ENCODE measurements at places on chromosomes 7 and 10.

DNA sequence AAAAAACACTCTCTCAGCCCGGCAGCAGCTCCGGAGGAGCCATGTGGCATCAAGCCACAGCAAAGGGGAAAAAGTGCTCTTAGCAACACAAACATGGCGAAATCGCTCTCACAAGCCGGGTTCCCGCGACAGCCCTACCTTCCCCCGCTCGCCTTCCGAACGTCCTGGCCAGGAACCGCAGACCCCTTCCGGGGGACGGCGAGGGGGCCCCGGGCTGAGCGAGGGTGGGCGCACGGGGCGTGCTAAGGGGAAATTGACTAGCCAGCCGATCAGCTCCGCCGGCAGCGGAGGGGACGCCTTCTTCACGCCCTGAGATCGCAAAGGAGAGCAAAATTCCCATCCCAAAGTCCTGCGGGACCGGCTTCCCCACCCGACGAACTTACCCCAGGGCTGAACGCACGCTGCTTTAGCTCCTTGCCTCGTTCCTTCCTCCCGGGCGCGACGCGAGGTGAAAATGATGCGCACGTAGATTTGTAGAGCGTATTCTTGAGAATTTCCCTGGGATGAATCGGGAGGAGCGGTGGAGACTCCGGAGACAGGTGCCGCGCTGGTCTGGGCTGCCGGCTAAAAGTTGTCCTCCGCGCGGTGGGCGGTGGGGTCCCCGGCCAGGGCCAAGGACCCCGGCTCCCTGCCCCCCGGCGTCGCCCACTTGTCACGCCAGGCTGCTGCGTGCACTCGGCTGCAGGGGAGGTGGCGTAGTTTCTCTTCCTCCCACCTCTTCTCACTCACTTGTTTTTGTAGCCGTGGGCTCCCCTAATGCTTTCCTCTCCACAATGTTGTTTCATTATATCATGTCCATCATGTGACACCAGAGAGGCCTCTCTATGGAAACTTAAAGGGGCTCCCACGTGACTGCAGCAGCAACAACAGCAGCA lies 220.1 kb upstream of the MKLN1 start:
- peak; percentile 74 for DNase-seq

DNA sequence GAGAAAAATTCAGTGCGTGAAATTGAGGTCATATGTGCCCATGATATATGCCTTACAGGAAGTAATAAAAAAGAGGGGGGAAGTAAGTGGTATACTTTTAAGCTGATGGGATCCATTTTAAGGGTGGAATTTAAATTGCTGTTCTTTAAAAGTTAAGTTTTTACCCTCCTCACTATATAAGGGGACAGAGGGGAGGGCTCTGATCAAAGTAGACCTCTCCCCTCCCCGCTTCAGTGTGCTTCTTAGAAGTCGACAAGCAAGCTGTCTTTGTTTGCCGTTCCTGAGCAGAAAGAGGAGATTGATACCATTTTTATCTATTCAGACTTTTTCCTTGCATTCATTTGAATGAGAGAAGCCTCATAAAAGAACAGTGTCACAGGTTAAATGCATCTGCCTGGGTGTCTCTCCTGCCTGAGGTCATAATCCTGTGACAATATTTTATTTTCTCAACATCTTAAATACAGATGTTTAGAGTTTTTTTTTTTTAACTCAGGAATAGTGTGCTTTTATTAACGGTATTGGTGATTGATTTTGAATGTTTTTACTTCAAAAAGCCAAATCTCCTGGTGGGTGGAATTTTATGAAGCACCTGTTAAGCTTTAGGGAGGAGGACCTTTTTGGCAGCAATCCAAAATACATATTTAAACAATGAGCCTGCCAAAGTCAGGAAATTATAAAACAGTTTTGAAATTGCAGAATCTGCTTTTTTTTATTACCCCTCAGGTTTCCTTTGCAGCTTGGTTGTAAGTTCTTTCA lies 141.7 kb downstream of the KAT6B start:
- no peak for DNase-seq

GRCh38 chr7:17660116-17660515 lies 280.2 kb downstream of the SNX13 start:
- no peak for DNase-seq

GRCh38 chr7:104548861-104549260 lies 220.5 kb downstream of the LHFPL3 start:
- DNase-seq, result no peak

- DNase-seq, result no peak
These were observed 9.9 kb downstream of the ZNF365 start for GRCh38 chr10:62384057-62384446.

DNA sequence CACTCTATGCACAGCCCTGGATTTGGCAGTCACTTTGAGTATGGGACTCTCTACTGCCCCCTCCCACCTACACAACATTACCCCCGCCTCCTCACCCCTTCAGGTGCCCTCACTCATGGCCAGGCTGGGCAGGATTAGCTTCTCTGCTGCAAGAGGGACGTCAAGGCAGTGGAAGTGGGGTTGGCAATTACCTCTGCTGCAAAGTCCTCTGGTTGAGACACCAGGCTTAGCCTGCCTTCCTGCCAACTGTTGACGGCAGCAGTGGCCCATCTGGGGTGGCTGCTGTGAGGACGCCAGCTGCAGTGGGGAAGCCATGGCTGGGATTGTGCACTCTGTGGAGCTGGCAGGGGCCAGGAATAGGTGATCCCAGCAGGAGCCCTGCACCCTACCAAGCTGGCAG lies 26.7 kb downstream of the SVIL start:
- no peak for DNase-seq

DNA sequence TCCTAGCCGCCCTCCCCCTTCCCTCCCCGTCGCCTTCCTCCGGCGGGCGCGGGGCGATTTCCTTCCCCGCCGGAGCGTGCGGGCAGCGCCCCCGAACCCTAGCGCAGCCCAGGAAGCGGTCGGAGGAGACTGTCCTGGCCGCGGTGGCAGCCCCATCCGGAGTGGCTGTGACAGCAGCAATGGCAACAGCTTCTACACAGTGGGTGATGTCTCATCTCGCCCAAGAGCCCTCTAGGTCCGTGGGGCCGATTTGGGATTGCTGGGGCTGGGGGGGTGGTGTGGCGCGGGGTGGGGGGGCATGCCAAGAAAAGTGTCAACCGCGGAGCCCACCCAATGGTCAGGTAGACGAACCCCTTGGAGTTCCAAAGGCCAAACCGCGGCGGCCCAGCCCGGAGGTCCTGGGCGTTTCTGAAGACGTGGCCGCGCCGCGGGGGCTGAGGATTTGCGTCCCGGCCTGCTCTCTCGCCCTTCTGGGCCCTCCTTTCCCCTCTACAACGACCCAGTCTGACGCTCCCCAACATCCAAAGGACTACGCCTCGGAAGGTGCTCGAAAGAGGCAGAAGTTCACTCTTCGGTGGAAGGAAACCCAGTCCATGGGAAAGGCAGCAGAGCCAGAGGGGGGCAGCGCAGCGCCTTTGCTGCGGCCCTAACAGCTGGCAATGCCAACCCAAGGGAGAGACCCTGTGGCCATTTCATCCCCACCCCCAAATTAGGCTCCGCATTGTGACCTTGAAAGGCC lies 603 bp upstream of the TWIST1 start:
- no peak for DNase-seq

- DNase-seq, result no peak
These were observed 417.9 kb downstream of the ANKRD7 start for GRCh38 chr7:118642396-118642795.

- no peak for DNase-seq
These were observed 46.1 kb upstream of the GRB10 start for GRCh38 chr7:50828801-50829200.

DNA sequence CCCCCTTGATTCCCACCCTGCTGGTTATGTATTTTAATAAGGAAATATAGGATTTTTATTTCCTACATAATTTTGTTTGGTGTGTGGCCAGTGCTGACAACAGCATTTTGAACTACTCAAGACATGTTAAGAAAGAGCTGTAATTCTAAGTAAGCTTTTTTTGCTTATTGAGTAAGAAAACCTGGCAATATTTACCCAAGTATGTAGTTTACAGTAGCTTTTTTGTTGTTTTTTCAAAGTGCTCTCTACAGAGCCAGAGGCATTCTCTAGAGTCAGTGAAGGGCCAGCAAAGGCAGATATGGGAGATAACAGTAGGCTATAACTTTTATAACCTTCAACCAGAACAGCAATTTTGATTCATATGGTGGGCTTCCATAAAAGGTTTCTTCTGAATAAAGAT lies 63.2 kb upstream of the TMEM168 start:
- no peak for DNase-seq

DNA sequence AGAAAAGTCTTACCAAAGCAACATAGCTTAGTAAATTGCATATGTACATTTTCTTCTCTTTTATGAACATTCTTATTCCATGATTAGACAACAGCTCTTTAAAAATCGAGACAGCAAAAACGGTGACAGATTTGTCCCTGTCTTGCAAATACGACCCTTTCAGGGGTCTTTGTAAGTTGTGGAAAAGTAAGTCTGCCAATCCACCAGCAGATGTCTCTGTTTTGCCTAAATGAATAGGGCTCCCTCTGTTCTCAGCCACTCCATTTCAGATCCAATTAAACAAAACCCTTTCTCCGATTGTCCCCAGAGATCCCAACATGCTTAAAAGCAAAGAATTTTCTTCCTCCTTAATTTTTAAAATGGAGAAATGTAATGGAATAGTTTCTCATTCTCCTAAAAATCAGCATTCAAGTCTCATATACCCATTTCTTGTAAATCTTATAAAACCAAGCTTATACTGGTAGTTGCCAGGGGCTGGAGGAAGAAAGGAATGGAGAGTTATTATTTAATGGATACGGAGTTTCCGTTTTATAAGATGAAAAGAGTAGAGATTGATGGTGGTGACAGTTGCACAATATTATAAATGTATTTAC lies 61.0 kb upstream of the NFE2L3 start:
- no peak for DNase-seq

- DNase-seq, result no peak
These were observed 22.7 kb downstream of the SLC35G1 start for GRCh38 chr10:93916257-93917063.

DNA sequence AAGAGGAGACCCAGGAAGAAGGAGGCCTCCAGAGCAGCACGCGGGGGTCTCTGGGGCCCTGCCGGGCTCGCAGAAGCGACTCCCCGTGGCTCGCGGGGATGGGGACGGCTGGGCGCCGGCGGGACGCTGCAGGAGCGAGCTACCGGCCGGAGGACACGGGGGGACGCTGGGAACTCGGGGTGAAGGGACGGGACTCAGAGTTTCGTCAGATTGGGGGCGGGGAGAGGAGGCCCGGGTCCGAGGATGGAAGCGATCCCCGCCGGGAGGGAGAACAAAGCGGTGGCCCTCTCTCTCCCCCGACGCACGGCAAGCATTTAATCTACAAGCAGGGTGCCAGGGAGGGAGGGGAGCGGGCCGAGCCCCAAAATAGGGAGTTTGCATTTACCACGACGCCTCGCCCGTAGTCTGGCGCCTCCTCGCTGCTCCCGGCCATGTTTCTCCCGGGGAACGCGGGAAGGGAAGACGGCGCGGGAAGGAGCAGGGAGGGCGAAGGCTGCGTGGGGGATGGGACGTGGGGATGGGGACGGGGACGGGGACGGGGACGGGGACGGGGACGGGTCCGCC lies at the start of gene PRTFDC1:
TSS of gene PRTFDC1 (minus strand) at position 464 of the 564 bp plus-strand sequence. CDS start at position 433, 31 bp downstream.
- no peak for DNase-seq

DNA sequence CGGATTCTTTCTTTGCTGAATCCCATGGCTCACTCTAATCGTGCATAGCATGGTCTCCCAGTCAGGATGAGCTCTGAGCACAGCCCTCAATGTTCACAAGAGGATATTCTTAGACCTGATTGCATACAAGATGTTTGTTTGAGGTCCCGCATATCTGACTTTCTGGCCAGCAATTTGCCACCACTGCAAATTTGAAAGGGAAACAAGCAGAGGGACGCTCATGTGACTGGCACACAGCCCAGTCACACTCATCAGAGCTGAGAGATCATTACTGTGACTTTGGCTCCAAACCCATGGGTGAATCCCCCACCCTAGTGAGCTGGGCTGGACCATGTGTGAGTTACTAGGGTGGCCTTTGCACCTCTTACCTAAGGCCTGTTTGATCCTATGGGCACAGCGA lies 9.9 kb downstream of the TAS2R41 start:
- peak; percentile 93 for DNase-seq

- DNase-seq, result no peak
These were observed 2.5 kb downstream of the LFNG start for GRCh38 chr7:2521952-2522591.

DNA sequence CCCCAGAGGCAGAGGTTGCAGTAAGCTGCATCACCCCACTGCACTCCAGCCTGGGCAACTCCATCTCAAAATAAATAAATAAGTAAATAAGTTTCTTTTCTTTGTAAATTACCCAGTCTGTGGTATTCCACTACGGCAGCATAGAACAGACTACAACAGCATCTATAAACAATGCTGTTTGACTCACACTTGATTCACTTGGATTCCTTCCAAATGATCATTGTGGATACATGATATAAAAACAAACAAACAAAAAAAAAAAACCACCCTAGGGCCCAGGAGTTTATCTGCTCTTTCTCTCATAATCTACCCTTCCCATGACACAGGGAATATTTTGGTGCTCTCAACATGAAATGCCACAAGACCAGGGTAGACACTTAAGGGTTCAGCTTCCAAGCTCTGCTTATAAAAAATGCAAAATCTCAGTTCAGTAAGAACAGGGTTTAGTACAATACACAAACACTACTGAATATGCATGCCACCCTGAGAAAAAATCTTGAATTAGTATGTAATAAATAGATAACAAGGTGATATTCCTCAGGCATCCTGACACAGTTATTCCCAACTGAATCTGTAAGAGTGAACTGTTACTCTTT lies 200.9 kb downstream of the FAM107B start:
- DNase-seq, result no peak

GRCh38 chr7:74344786-74345185 lies 55.6 kb downstream of the CLIP2 start:
- DNase-seq, result no peak

DNA sequence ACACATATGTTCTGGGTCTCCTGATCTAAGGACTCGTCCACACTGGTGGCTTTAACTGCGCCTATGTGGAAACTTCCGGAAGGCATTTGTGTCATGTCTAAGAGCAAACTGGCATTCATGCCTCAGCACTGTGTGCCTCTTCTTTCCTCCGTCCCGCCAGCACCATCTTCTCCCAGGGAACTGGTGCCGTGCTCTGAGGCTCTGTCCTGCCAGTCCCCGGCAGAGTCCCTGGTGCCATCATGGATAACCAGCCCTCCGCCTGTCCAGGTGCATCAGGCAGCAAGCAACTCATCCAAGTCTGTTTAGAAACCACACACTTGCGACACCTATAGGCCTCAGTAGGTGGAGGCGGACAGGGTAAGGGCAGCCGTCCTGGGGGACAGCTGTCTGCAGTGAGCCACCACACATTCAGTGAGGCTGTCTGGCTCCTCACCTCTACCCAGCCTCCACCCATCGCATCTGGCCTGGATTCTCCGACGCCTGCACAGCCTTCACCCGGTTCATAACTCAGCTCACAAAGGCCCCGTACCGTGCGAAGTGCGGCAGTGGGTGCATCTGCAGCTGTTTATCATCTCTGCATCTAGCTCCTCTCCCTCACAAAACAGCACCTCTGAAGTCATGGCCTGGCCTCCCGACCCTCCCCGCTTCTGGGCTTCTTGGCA lies 162.7 kb downstream of the DIP2C start:
- no peak for DNase-seq
